ENCODE measurements at places on chromosomes 2 and 18.
A peak's percentile ranks its signal among the peaks of the same experiment; 100 is the strongest.

DNA sequence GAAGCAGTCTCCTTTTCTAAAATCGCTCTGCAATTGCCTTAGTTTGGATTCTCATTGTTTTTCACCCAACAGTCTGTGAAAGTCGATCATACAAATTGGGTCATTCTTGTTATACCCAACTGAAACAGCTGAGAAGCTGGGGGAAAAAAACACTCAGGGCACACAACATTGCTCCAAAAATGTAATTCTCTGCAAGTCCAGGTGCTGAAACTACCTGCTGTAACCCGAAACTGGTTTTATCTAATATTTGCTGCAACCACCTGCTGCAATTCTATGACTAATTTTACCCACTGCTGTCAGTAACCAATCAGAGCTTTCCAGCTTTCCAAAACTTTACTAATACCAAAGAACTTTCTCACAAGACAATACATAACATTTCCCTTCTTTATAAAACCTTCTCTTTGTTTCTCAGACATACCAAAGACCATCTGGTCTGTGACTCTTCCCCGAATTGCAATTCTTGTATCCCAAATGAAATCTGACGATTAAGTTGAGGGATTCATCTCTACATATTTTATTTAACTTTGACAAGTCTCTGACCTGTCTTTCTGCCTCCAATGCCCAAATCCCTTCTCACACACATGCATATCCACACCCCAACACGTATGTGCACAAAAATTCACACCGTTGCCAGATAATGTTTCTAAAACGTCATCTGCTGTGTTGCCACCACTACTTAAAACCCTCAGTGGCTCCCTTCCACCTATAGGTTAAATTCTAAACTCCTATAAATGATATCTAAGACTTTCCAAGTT lies 198.3 kb downstream of the PIEZO2 start:
- DNase-seq, result no peak

DNA sequence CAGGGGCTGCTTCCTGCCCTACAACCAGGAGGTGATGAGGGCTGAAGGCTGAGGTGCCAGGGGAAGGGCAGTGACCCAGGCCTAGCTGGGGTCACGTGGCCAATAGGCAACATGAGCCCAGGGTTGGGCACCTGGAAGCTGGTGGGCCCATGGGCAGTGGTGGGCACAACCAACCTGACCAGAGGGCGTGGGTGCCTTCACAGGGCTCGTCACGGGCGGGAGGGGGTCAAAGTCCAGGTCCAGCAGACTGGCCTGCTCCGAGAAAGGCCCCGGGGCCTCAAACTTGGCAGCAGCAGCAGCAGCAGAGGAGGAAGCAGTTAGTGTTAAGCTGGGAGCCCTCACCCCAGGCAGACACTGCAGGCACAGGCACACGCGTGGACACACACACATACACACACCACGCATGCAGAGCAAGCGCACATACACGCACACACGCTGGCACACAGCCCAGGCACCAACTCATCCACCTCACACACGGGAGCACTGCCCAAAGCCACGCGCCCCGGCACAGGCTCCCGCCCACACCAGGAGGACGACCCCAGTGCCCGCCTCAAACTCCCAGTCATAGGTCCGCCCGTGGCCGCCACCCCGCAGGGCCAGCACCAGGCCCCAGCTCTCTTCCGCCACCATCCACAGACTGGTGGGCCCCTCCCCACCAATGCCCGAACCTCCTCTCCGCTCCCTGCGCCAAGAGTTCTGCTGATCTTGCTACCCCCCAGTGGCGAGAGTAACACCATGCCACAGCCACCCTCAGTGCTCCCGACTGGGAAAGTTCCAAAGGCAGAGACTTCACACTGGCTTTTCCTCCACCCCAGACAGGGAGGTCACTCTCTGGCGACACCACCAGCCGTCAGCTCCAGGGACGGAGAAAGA lies 53.0 kb downstream of the BIN1 start:
- DNase-seq, result peak; percentile 19

DNA sequence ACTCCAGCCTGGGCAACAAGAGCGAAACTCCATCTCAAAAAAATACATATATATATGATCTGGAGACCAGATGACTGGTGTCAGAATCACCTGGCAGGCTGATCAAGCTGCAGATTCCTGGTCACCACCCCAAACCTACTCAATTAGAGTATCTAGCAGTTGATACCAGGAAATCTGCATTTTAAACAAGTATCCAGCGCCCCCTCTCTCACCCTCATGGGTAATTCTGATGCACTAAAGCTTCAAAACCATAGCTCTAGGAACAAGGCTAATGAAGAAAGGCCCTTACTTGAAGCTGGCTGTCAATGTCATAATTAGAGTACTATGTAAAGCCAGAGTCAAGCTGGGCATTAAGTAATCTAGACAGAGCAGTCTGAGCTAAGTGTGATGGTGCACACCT lies 25.0 kb upstream of the PCBP1 start:
- DNase-seq, result no peak

- peak; percentile 54 for DNase-seq
Measured at GRCh38 chr2:225112362-225113126, 70.3 kb upstream of the DOCK10 start.
